ENCODE measurements at places on chromosomes 7 and 10.

DNA sequence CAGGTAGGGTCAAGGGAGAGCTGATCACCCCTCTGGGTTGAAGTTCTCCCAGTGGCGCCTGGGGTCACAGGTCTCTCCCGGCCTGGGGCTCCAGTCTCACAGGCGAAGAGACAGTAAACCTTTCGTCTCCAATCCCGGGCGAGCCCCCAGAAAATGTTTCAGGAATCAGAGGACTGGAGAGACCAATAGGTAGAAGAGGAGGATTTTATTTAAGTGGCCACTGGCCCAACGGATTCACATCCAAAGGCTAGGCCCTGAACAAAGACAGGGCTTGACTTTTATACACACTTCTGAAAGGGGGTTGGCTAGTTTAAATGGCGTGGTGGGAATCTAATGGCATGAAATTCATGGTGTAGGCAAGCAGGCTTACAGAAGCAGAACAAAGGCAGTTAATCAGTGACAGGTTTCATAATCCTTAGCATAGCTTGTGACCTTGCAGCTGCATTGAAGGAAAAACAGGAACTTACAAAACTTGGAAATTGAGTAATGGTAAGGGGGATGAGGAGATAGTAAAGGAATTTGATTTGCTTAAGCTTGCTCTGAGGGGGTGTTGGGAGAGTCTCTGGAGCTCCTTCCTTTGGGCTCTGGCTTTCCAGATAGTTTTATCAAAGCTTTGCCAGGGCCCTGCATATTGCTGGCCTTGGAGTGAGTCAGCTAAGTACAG lies 105.5 kb downstream of the TRIM24 start:
- DNase-seq, result no peak

- no peak for DNase-seq
Measured at GRCh38 chr10:63699785-63700613, 178.8 kb downstream of the REEP3 start.

DNA sequence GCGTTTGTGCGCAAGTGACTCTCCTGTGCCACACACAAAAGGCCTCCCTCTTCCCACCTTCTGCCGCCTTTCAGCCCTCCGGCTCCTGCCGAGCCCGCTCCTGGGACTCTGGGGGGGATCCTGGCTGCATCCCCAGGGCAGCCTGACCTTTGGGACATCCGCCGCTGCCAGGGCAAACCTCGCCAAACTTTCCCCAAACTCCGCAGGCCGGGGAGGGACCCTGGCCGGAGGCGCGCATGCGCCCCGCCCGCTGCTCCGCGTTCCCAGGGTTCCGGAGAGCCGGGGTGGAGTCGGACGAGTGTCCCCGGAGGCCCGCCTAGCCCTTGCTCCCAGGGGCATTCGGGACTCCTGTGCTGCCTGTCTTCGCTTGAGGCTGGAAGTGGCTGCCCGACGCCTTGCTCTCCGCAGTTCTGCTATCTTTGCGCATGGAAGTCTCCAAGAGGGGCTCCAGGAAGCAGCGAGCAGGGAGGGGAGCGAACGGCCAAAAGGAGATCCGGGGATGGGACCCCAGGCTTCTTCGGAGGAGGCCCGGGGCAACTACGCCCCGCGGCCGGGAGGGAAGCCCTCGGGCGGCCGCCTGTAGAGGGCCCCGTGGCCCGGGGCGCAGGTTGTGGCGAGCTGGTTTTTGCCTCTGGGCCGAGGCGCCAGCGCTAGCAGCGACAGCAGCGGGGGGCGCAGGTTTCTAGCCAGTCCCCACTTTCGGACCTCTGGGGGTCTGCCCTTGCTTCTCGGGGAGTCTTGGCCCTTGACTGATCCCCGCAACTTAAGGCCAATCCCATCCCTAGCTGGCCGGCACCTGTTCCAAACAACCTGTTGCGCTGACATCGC lies 7.0 kb downstream of the PTF1A start:
- no peak for DNase-seq

GRCh38 chr7:115477193-115477651 lies 553.3 kb downstream of the TFEC start:
- DNase-seq, result no peak

DNA sequence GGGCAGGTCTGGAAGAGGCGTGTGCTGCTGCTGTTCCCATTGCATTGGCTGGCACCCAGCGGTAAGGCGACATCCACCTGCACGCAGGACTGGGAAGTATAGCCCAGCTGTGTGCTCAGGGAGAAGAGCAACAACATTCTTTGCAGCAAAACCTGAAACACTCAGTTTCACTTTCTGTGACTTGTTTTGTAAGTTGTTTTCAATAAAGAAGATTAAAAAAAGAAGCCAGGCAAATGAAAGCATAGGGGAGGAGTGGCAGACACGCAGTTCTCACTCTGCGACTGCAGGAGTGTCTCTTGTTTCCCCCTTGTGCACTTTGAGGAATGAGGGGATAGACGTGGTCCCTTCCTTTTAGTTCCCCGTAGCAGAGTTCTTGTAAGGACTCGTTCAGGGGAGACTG lies 5.8 kb downstream of the FBH1 start:
- DNase-seq, result no peak

DNA sequence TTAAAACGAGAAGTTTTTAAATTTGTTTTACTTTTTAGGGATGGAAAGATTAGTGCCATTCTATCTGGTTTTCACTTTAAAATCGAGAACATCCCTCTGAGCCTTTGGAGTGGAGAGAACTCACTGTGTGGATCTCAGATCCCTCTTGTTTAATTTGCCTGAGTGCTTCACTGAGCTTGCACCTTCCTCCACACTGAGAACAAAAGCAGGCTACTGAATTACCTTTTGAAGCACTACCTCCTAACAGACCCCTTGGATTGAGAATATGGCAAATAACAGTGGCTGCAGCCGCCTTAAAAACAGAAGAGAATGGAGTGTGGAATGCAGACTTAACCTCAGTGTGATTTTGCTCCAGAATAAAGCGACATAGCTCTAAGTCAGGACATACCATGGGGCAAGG lies 204.7 kb downstream of the CNTNAP2 start:
- no peak for DNase-seq

- no peak for DNase-seq
Measured at GRCh38 chr10:63155388-63156020, 22.4 kb downstream of the NRBF2 start.

DNA sequence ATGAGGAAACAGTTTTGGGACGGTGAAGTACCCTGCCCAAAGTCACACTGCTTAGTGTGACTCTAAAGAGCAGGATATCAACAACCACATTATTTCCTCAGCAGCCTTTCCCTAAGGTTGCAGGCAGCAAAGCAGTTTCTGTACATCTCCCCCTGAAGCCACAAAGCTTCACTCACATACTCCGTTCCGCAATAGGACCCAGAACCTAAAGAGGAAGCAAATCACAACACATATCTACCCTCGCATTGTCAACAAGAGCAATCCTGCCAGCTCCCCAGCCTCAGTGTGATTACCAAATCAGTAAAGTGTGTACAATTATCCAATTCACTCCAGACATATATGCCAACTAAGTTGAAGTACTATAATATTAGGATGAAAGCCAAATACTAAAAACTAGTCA lies 30.8 kb downstream of the VAX1 start:
- DNase-seq, result no peak

DNA sequence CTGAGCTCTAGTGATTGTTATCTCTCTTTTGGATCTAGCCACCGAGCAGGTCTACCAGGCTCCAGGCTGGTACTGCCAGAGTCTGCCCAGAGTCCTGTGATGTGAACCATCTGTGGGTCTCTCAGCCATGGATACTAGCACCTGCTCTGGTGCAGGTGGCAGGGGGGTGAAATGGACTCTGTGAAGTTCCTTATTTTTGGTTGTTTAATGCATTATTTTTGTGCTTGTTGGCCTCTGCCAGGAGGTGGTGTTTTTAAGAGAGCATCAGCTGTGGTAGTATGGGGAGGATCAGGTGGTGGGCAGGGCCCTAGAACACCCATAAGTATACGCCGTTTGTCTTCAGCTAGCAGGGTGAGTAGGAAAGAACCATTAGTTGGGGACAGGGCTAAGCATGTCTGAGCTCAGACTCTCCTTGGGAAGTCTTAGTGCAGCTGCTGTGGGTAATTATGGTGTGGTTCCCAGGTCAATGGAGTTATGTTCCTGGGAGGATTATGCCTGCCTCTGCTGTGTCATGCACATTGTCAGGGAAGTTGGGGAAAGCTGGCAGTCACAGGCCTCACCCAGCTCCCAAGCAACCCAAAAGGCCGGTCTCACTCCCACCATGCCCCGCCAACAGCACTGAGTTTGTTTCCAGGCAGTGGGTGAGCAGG lies 81.8 kb downstream of the NPSR1 start:
- DNase-seq, result no peak
